ENCODE measurements at places on chromosomes 7 and 10.

DNA sequence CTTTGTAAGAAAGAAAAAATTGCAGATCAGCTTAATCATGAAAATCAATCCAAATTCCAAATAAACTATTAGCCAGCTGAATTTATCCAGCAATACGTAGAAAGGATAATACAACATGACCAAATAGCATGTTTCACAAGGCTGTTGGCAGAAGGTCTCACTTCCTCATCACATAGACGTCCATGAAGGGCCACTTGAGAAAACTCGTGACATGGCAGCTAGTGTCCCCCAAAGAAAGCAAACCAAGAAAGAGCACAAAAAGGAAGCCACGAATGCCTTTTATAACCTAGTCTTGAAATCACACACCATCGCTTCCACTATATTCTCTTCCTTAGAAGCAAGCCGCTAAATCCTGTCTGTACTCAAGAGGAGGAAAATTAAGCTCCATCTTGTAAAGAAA is 105.6 kb upstream of the NRBF2 start:
- DNase-seq, result no peak

DNA sequence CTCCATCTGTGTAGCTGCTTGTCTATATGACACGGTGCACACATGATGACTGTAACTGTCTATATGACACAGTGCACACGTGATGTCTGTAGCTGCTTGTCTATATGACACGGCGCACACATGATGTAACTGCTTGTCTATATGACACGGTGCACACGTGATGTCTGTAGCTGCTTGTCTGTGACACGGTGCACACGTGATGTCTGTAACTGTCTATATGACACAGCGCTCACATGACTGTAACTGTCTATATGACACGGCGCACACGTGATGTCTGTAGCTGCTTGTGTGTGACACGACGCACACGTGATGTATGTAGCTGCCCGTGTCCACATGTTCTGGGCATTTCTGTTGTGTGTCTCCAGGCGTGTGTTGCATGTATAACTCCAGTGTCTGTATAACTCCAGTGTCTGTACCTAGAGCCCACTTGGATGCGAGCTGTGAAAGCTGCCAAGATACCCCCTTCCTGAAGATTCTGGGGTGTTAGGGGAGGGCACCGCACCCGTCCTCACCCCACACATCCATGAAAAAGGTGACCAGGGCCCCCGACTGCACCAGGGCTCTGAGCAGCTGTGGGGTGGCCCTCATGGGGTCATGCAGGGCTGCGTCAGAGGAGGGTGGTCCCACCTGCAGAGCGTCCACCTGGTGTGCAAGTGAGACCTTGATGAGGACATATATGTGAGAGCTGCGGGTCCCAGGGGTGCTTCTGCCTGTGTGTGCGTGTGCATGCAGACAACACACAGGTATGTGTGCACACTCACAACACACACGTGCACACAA is 137.9 kb downstream of the ELFN1 start:
- DNase-seq, result no peak

DNA sequence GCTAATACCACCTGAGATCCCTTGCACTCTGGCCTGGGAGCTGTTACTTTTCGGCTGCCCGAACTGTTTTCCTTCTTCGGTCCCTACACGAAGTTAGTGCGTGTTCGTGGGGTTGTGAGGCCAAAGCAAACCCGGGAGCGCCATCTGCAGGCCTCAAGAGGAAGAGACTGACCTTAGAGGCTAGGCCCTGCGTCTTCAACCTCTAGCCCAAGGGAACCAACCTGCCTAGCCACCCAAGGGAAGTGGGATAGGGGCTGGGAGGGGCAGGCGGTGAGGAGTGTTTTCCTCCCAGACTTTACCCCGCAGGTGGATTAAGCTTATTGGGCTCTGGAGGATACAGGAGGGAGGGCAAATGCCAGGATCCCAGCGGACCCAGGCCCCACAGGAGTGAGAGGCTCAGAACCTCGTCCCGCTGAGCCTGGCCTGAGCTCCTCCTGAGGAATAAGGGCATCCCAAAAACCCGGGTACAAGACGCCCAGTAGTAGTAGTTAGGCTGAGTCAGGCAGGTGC is 1.7 kb upstream of the PAX2 start:
- DNase-seq, result peak; percentile 48

- no peak for DNase-seq
Observed at GRCh38 chr7:72446591-72447462, 34.7 kb upstream of the CALN1 start.

GRCh38 chr10:27022048-27022447 is 78.2 kb downstream of the ANKRD26 start:
- DNase-seq, result no peak

DNA sequence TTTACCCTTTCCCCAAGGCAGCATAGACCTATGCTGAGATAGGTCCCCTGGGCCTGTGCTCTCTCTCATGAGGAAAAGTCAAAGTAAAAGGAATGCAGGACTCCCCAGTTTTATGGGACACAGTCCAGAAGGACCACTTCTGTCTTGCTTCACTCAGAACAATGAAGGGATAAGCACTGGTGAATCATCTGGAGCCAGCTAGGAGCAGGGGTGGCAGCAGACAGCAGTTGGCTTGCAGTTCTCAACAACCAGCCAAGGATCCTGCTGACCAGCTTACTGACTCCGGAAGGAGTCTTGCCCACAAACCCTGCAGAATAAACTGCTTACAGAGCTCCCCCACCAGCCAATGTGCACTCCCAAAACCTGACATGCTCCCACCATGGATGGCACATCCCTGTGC is 152.1 kb upstream of the GHITM start:
- no peak for DNase-seq

- peak; percentile 10 for DNase-seq
Observed at GRCh38 chr10:80684259-80684658, 146.6 kb downstream of the SH2D4B start.

DNA sequence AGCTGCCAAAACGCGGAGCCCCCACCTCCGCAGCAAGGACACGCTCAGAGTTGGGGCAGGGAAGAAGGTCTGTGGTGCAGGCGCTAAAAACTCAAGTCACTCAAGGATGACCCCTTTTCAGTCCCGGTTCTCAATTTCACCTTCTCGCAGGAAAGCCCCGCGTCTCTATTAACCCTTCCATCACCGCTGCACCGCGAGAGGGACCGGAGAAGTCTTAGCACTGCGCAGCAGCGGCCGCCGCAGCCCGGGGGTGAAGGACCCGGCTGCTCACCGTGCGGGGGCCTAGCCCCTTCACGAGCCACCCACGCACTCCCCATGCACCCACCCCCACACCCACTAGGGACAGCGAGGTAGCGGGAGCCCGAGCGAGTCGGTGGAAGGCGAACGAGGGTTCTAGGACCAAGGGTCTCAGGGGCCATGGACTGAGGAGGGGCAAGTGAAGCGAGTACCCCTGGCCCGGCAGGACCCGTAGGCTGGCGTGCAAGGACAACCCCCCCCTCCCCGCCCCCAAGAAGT is 162.9 kb downstream of the SH3PXD2A start:
- DNase-seq, result no peak

GRCh38 chr7:27158436-27159265 is 2.2 kb upstream of the HOXA7 start:
- DNase-seq, result no peak

DNA sequence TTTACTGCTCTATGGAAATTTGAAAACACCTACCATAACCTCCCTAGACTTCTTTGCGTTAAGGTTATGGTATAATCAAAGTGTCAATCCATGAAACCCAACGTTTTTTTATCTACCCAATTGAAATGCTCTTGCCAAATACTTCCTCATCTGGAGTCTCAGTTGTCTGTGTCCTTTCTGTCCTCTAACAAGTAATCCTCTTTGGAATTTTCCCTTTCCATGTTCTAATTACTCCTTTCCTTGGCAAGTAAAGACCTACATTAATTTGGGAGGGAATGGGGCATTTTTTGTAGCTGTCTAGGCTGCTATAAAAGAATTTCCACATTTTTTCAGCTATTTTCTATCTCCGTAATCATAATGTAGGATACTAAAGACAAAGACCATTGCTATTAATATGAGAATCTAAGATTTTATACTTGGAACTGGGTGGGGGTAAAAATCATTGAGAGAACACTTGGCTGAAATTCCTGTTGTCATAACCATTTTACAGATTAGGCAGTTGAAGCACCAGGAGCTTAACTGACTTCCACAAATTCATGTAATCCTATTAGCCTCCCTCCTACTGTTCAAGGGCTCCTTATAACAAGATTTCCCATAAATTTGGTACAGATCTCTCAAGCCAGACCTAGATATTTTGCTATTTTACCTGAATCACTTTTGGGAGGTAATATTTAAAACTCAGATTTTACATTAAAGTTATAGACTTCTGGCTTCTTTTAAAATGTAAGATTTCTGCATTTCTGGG is 1307.6 kb downstream of the XPNPEP1 start:
- DNase-seq, result no peak

DNA sequence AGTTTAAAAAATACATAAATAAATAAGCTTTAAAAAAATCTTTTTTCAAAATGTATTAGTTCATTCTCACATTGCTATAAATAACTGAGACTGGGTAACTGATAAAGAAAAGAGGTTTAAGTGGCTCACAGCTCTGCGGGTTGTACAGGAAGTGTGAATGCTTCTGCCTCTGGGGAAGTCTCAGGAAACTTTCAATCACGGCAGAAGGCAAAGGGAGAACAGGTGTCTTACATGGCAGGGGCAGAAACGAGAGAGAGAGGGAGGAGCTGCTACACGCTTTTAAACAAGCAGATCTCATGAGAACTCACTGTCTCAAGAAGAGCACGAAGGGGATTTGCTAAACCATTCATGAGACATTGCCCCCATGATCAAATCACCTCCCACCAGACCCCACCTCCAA is 114.6 kb downstream of the DNAJC1 start:
- no peak for DNase-seq

DNA sequence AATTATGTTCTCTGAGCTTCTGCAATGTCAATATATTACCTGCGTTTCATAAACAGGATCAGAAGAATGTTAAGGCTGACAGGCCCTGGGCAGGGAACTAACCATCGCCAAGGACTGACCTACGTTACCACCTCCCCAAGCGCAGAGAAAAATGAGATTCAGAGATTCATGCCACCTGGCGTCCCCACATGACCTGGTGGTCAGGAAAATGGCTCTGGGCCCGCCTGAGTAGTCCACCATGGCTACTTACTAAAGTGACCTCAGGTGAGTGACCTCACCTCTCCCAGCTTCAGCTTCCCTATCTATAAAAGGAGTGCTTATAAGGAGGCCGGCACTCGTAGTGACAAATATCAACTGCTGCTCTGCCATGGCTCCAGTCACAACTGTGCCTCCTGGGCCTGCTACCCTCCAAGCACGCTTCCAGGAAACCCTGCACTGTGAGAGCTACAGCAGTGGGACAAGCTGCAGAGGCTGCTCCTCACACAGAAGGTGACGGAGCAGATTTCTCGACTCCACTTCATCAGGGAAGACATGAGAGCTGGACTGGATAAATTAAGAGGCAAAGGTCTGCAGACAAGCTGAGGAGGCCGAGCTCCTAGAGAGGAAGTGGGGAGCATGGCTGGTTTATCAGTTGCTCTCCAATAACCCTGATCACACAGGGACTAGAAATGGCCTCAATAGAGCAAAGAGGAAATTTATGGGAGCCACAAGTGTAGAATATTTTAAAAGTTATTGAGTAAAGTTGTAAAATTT is 103.0 kb downstream of the RNF216 start:
- DNase-seq, result no peak

GRCh38 chr7:88042157-88042556 is 108.1 kb downstream of the ADAM22 start:
- DNase-seq, result no peak

DNA sequence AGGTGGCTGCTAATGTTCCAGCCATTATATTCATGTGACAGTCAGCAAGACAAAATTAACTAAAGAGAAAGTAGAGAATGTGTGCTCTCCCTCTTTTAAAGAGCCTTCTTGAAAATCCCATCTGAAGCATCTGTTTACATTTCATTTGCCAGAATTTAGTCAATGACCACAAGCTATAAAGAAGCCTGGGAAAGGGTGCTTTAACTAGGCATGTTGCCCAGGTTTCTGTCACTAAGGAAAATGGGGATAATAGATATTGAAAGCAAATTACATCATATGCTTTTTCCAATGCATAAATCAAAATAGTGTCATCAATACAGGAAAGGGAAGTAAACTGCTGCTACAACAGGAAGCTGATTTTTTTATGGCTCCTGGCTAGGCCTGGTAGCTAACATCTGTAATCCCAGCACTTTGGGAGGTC is 67.7 kb downstream of the ELAPOR2 start:
- no peak for DNase-seq

GRCh38 chr10:113045147-113046055 is 95.4 kb downstream of the TCF7L2 start:
- peak; percentile 83 for DNase-seq

DNA sequence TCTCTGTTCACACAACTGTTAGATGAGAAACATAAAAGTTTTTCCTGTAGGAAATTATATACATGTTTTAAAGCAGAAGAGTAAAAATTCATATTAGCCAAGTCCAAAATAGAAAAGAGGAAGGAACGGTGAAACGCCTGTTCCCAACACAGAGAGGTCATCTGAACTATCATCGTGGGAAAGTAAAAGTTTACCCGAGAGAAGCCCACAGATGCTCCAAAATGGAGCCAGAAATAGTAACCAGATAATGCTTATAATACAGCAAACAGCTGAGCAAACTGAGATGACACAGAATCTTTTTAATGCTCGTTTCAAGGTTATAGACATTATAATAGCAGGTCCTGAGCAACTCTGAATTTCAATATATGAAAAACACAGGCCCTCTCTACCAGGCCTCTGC is 24.5 kb downstream of the FRMD4A start:
- DNase-seq, result no peak

DNA sequence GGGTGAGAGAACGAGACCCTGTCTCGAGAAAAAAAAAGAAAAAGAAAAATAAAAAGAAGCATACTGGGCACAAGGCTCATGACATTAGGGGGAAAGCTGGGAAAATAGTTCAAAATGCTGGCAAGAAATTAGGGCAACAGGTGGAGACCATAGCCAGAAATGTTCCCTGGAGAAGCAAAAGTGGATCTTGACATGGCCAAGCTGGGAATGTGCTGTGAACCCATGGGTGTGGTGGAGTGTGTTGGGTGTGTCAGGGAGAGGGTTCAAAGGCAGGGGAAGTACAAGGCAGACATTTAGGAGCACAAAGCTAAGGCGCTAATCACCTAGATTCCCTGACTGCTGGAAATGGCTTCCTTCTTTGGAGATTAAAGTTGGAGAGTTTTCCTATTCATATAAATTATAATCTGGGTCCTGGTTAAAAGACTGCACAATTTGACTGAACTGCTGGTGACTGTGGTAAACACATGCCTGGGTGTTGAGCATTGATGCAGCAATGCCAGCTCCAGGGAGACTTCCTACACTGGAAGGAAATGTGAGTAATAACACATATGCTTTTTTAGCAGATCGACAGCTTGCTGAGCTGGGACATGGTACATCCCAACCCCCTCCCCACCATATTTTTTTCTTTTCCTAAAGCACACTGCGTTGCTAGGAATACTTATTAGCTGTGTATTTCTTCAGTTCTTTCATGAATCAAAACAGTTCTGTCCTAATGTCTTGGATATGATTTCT is 70.1 kb upstream of the ARHGAP21 start:
- no peak for DNase-seq

GRCh38 chr7:106462365-106462859 is 177.6 kb upstream of the NAMPT start:
- peak; percentile 60 for DNase-seq
